ENCODE measurements at places on chromosomes 3 and 15.

GRCh38 chr15:40106203-40107161, 2.2 kb downstream of the BMF start:
- H3K36me3 ChIP-seq = peaks cover 58% of the 10 kb centered on the region
- H3K4me3 ChIP-seq = peak overlapping the region; percentile 94
- no peaks in the 10 kb centered on the region for H3K27me3 ChIP-seq
- H3K27ac ChIP-seq = peak overlapping the region; percentile 92
- H3K4me1 ChIP-seq = peaks cover 71% of the 10 kb centered on the region

- H3K27me3 ChIP-seq = no peaks in the 10 kb centered on the region
- no peaks in the 10 kb centered on the region for H3K4me1 ChIP-seq
- no peak for DNase-seq
- H3K36me3 ChIP-seq = peaks cover 14% of the 10 kb centered on the region
- H3K4me3 ChIP-seq = no peak overlapping the region
These were observed 61.2 kb downstream of the TSC22D2 start for GRCh38 chr3:150469031-150469930.

GRCh38 chr3:188320757-188321156, 166.8 kb downstream of the LPP start:
- H3K4me1 ChIP-seq = peaks cover 49% of the 10 kb centered on the region
- peaks cover 3% of the 10 kb centered on the region for H3K36me3 ChIP-seq
- peak overlapping the region; percentile 19 for H3K27ac ChIP-seq

DNA sequence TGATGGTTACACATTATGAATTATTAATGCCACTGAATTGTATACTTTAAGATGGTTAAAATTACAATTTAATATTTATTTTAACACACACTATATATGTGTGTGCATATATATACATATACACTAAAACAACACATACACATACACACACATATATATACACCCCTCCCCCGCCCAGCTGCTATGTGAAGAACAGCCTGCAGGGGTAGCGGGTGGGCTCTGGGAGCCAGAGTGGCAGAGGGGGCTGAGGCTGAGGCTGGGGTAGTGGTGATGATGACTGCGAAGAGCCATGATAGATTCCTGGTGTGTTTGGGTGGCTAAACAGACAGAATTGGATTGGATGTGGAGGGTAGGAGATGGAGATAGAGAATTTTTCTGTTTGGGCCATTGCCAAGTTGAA, 39.4 kb upstream of the APEH start:
- H3K36me3 ChIP-seq = no peaks in the 10 kb centered on the region
- DNase-seq = no peak
- H3K27me3 ChIP-seq = peaks cover 13% of the 10 kb centered on the region
- H3K4me3 ChIP-seq = no peak overlapping the region
- no peaks in the 10 kb centered on the region for H3K4me1 ChIP-seq

DNA sequence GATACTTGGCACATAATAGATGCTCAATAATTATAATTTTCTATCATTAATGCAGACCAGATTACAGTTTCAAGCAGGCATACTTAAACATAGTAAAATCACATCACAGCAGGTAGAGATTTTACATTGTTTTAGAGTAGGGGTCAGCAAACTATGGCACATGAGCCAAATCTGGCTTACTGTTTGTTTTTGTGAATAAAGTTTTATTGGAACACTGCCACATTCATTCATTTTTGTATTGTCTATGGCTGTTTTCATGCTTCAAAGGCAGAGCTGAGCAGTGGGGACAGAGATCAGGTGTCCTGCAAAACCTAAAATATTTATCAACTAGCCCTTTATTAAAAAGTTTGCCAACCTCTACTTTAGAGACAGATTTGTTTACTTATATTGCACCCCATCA, 189.6 kb upstream of the MRPL3 start:
- no peak overlapping the region for H3K27ac ChIP-seq
- no peak for DNase-seq
- H3K4me1 ChIP-seq = no peaks in the 10 kb centered on the region
- H3K27me3 ChIP-seq = no peaks in the 10 kb centered on the region
- no peaks in the 10 kb centered on the region for H3K36me3 ChIP-seq

- no peak for DNase-seq
- no peak overlapping the region for H3K4me3 ChIP-seq
- H3K27me3 ChIP-seq = peaks cover 3% of the 10 kb centered on the region
- no peak overlapping the region for H3K27ac ChIP-seq
- H3K4me1 ChIP-seq = peaks cover 4% of the 10 kb centered on the region
These were observed 6.0 kb upstream of the BFSP2 start for GRCh38 chr3:133393691-133394474.

DNA sequence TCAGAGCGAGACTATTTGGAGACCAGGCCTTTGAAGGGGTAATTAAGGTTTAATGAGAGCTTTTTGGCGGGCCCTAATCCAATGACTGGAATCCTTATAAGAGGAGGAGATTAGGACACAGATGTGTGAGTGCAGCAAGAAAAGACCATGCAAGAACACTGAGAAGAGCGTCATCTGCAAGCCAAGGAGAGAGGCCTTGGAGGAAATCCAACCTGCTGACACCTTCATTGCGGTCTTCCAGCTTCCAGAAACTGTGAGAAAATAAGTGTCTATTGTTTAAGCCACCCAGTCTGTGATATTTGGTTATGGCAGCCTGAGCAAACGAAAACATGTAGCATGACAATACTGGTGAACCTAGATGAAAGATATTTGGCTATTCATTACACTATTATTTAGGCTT, 23.0 kb upstream of the MUSTN1 start:
- no peaks in the 10 kb centered on the region for H3K4me1 ChIP-seq
- no peak for DNase-seq
- H3K36me3 ChIP-seq = peaks cover 37% of the 10 kb centered on the region
- no peak overlapping the region for H3K4me3 ChIP-seq
- no peak overlapping the region for H3K27ac ChIP-seq

DNA sequence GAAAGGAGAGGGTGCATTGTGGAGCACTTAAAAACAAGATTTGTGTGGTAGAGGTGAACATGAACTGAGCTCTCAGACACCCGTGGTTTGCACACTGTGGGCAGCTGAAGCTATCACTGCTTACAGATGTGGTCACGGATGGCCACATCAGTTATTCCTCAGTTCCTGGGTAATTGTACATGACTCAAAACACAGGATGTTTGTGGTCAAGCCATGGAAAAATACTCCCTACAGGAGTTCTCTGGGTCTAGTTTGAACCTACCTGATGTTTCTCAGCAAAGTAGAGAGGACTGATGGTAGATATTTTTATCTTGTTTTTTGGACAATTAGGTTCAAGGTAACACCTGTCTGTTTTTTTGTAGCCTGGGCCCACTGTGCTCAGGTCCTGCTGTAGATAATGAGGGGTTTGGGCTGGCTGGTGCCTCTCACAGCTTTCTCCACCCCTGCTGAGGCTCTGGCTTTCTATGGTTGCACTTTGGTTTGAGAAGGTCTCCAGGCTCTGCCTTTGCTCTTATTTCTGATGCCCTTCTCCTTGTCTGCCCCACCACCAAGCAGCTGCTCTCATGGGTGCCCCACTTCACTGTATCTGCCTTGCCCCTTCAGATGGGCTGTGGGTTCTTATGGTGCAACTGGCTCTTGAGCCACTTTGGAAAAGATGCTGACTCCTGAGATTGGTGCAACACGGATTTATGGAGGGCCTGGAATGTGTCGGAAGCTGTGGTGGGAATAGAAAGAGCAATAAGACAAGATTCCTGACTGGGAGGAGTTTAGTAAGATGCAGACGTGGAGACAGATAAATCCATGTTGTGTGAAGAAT, 40.1 kb downstream of the CDCP1 start:
- no peaks in the 10 kb centered on the region for H3K36me3 ChIP-seq
- no peak overlapping the region for H3K27ac ChIP-seq
- DNase-seq = no peak
- no peaks in the 10 kb centered on the region for H3K4me1 ChIP-seq

DNA sequence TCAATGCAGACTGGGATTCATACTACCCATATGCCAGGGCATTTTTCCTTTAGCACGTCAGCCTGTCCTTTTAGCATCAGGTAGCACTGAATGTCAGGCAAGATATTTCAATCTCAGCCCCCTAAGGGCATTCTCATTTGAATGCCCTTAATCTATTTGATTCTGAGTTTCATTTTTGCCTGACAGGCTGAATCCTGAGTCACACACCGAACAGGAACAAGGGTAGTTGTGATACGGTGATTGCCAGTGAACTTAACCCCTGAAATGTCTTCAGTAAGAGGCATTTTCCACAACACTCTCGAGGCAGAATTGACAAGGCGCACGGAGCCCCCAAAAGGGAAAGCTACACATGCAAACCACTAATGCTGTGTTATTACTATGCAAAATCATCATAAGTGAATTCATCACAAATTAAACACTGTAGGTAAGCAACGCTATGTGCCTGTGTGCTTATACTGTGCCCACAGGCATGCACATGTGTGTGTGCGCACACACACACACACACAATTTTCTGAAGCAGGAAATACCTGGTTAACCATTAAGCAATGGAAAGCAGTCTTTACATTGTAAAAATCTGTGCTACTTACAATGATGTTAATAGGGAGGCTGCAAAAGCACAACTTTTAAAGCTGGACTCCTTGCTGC, 130.4 kb downstream of the ZNF385D start:
- no peaks in the 10 kb centered on the region for H3K36me3 ChIP-seq
- H3K27ac ChIP-seq = no peak overlapping the region
- H3K4me1 ChIP-seq = no peaks in the 10 kb centered on the region
- DNase-seq = no peak

DNA sequence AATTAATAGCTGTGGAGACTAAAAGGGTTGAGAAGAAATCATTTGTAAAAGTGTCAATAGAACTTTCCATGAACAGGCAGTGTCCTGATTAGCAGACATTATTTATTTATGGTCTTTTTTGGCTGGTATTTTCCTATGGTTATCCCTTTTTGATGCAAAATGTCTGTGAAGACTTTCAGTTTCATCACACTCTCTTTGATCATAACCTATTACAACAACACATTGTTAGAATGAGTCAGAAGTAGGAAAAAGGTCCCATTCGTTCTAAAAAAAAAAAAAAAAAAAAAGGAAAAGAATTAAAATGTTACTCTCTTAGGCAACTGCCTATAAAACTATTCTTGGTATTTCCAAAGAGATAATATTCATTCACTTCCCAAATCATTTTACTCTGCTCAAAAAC, 62.1 kb downstream of the SLC49A4 start:
- no peak overlapping the region for H3K27ac ChIP-seq
- H3K27me3 ChIP-seq = no peaks in the 10 kb centered on the region
- peaks cover 27% of the 10 kb centered on the region for H3K36me3 ChIP-seq

- H3K27ac ChIP-seq = no peak overlapping the region
- no peak for DNase-seq
- H3K4me3 ChIP-seq = no peak overlapping the region
- H3K4me1 ChIP-seq = peaks cover 15% of the 10 kb centered on the region
- no peaks in the 10 kb centered on the region for H3K27me3 ChIP-seq
- peaks cover 10% of the 10 kb centered on the region for H3K36me3 ChIP-seq
These were observed 498.1 kb upstream of the TPRG1 start for GRCh38 chr3:188673646-188674186.

GRCh38 chr3:172577987-172578570, 54.8 kb upstream of the TNFSF10 start:
- H3K36me3 ChIP-seq = no peaks in the 10 kb centered on the region
- no peak overlapping the region for H3K4me3 ChIP-seq
- H3K27ac ChIP-seq = no peak overlapping the region
- peaks cover 26% of the 10 kb centered on the region for H3K4me1 ChIP-seq

GRCh38 chr3:156509189-156510174, 45.4 kb downstream of the SSR3 start:
- H3K27me3 ChIP-seq = peaks cover 16% of the 10 kb centered on the region
- no peak overlapping the region for H3K27ac ChIP-seq
- no peak for DNase-seq
- no peaks in the 10 kb centered on the region for H3K36me3 ChIP-seq
- no peak overlapping the region for H3K4me3 ChIP-seq
- H3K4me1 ChIP-seq = no peaks in the 10 kb centered on the region

- peak overlapping the region; percentile 56 for H3K27ac ChIP-seq
- peaks cover 32% of the 10 kb centered on the region for H3K36me3 ChIP-seq
- peak overlapping the region; percentile 94 for H3K4me3 ChIP-seq
- no peak for DNase-seq
- H3K4me1 ChIP-seq = peaks cover 70% of the 10 kb centered on the region
These were observed 2.4 kb downstream of the SLC6A6 start for GRCh38 chr3:14404631-14405359.

DNA sequence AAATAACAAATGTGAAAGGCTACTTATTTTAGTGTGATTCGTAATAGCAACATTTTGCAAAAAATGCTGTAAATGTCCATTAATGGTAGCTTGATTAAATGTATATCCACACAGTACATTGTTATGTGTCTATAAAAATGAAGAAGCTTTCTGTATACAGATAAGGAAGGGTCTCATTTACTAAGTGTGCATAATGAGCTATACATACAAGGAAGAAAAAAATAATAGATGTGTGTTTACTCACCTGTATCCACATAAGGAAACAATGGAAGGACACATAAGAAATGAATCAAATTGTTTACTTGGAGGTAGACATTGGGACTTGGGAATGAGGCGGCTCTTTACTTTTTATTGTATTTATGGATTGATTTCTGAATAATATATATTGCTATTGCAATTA, 34.9 kb downstream of the MED12L start:
- no peak overlapping the region for H3K27ac ChIP-seq
- H3K4me1 ChIP-seq = no peaks in the 10 kb centered on the region
- H3K36me3 ChIP-seq = no peaks in the 10 kb centered on the region
- H3K27me3 ChIP-seq = peaks cover 1% of the 10 kb centered on the region
- no peak overlapping the region for H3K4me3 ChIP-seq

- H3K36me3 ChIP-seq = peaks cover 43% of the 10 kb centered on the region
- no peaks in the 10 kb centered on the region for H3K27me3 ChIP-seq
- H3K27ac ChIP-seq = no peak overlapping the region
- no peak for DNase-seq
These were observed 12.7 kb downstream of the TKT start for GRCh38 chr3:53243165-53243564.

DNA sequence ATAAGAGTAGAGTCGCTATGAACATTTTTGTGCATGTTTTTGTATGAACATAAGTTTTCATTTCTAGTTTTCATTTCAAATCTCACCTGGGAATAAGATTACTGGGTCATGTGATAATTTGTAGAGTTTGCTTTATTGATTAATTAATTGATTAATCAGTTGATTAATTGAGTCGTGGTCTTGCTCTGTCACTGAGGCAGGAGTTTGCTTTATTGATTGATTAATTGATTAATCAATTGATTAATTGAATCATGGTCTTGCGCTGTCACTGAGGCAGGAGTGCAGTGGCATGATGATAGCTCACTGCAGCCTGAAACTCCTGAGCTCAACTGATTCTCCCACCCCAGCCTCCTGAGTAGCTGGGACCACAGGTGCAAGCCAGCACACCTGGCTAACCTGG, 111.6 kb downstream of the TCF12 start:
- no peak overlapping the region for H3K4me3 ChIP-seq
- no peak overlapping the region for H3K27ac ChIP-seq
- H3K36me3 ChIP-seq = peaks cover 5% of the 10 kb centered on the region

GRCh38 chr3:65783117-65783516, 255.6 kb downstream of the MAGI1 start:
- H3K27ac ChIP-seq = no peak overlapping the region
- H3K36me3 ChIP-seq = no peaks in the 10 kb centered on the region
- DNase-seq = no peak
- no peak overlapping the region for H3K4me3 ChIP-seq
- no peaks in the 10 kb centered on the region for H3K4me1 ChIP-seq
- H3K27me3 ChIP-seq = no peaks in the 10 kb centered on the region

- no peak overlapping the region for H3K27ac ChIP-seq
- DNase-seq = no peak
- H3K36me3 ChIP-seq = no peaks in the 10 kb centered on the region
- no peaks in the 10 kb centered on the region for H3K27me3 ChIP-seq
- H3K4me3 ChIP-seq = no peak overlapping the region
- no peaks in the 10 kb centered on the region for H3K4me1 ChIP-seq
These were observed 1.1 kb upstream of the MYH15 start for GRCh38 chr3:108511490-108511889.

All from activated B cell treated with CpG ODN at 0.5 μM for 24 hours (primary cell).